COLO829 (cell line): ENCODE measurements at places on chromosomes 12 and 14.

DNA sequence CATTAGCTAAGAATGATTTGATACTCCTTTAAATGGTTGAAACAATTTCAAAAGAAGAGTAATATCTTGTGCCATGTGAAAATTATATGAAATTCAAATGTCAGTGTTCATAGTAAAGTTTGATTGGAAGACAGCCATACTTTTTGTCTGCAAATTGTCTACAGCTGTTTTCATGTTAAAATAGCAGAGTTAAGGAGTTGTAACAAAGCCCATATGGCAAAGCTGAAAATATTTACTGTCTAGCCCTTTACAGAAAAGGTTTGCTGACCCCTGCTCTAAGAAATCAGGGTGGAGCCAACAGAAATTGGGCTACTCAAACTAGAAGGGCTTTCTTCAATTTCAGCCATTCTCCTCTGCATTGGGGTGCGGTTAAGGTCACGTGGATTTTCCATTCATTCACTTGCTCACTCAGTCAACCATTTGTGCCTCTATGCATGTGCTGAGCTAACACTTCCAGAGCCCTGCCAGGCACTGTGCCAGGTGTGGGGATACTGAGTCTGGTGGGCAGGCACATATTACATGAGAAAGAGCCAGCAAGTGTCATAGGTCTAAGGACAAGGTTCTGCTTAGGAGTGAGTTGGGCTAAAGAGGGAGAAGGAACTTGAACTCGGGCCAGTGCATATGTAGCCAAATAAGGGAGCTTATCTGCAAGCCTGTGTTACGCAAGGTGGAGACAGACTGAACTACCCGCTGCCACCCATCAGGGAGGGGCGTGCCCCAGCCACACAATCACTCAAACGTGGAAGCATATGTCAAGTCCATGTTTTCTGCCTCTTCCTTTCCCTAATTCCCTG lies 139.8 kb upstream of the NOS1 start:
- DNase-seq, result no peak

GRCh38 chr12:112125250-112125999 lies at the start of gene TRAFD1:
TSS of gene TRAFD1 (plus strand) at chr12:112125560. CDS start at chr12:112130523, 4,963 bp downstream.
- DNase-seq, result peak; percentile 97

DNA sequence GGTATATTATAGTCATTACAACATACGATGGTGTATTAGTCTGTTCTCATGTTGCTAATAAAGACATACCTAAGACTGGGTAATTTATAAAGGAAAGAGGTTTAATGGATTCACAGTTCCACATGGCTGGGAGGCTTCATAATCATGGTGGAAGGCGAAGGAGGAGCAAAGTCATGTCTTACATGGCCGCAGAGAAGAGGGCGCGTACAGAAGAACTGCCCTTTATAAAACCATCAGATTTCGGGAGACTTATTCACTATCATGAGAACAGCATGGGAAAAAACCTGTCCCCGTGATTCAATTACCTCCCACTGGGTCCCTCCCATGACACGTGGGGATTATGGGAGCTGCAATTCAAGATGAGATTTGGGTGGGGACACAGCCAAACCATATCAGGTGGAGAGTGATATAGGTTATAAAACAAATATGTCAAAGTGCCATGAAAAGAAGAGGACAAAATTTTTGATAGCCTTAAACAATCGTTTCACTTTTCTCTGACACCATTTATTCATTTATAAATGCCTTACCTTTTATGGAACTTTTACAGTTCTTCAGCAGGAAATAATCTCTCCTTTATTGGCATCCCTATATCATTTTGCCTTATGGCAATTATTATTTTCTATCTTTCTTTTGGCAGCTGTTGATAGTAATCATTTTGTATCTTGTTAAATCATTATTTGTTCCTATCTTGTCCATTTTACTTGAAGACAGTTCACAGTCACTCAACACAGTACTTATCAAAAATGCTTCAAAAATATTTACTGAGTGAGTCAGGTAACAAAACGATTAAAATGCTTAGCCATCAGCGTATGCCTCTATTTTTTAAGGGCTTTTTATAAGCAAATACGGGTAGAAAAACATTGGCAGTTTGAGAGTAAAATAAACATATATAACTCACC lies 196.0 kb downstream of the RAD51B start:
- DNase-seq, result no peak

DNA sequence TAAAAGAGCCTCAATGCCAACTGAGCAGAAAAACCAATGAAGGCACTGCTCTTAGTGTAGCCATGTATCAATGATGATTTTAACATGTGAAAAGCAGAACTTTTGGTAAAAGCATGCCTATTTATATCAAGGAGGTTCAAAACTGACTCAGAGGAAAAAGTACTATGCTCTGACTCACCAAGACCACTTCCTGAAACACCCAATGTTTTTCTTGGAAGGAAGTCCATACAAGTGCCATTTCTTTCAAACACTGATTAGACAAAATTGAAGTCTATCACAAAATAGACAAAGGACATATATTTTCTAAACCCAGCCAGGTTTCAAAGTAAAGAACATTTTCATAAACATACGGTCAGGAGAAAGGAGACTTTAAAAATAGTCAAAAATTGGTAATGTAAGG lies 88.6 kb downstream of the EPS8 start:
- peak; percentile 64 for DNase-seq

DNA sequence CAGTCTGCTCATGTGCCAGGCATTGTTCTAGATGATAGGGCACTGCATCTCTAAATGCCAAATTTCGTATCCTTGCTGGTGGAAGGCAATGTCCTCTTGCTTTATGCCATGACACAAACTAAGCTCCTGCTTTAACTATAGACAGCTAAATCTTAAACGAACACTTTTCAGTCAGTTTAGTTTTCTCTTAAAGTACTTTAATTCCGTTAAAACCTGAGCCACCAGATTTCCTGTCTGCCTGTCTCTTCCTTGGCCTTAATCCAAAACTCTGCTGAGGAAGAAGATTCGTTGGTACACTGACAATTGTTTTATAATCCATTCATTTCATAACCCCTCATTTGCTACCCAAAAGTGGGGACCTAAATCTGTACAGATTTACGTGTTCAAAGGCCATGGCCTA lies 194.4 kb upstream of the BCL2L14 start:
- no peak for DNase-seq
